ENCODE measurements at places on chromosomes 2 and 18.

GRCh38 chr2:232147440-232148077 lies 186.0 kb downstream of the DIS3L2 start:
- no peak for DNase-seq

DNA sequence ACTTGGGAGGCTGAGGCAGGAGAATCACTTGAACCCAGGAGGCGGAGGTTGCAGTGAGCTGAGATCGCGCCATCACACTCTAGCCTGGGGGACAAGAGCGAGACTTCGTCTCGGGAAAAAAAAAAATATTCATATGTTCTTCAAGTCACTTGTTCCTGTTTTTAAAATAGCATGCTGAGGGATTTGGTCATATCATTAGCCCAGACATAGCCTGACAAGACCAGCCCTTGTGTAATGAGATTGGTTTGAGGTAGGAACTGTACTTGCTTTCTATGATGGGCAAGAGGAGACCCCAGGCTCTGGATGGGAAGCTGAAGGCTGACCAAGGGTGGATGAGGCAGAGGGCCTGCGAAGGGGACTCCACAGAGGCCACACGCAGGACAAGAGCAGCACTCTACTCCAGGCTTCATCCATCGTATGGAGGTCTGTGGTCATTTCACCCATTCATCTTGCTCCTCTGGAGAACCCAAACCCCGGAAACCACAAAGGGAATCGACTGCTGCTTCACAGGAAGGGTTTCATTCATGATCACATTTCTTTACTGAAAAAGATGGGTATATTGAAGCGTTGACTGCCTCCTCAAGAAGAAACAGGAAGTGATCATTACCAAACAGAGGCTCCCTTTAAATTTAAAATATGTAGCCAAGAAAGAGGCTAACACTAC lies 87.1 kb upstream of the ZNF397 start:
- DNase-seq = no peak

- no peak for DNase-seq
Observed at GRCh38 chr2:43065871-43066270, 160.5 kb downstream of the ZFP36L2 start.

GRCh38 chr2:85862426-85862825 lies 26.4 kb downstream of the ST3GAL5 start:
- no peak for DNase-seq

- no peak for DNase-seq
Observed at GRCh38 chr2:147463881-147464520, 380.8 kb upstream of the ACVR2A start.

- DNase-seq = no peak
Observed at GRCh38 chr2:179017773-179018357, 32.1 kb downstream of the CCDC141 start.

DNA sequence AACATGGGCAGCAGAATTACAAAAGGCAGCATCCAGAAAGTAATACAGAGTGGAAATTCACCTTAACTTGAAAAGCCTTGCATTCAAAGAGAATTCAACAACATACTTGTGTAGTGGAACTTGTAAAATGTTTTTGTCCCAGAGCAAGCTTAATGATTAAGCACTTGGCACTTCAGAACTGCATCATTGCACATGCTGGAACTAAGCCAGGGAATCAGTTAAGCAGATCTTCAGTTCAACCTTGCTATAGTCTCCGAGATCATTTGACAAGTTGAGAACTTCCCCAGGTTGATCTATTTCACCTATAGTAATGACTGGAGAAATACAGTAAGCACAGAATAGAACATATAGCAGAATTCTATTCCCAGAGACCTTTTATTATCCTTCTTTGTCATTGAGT lies 1337.2 kb upstream of the NXPH2 start:
- DNase-seq = no peak

- no peak for DNase-seq
Observed at GRCh38 chr18:43800584-43800983, 523.3 kb upstream of the SYT4 start.

- no peak for DNase-seq
Observed at GRCh38 chr2:201267278-201268030, 7.1 kb downstream of the CASP8 start.

DNA sequence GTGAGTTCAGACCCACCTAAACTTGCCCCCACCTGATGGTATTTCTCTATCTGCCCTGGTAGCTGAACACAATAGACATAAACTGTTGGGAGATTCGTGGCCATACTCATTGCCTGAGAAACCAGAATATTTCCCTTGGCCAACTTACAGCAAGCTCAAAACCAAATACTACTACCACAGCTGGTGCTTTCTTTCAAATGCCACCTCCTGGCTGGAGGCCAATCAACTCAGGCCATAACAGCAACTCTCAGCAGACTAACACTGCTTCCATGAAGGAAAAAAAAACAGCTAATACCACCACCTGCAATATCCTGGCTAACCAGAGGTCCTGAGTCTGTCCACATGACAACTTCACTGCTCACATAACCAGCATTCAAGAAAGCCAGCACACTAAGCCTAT lies 373.1 kb downstream of the CMPK2 start:
- DNase-seq = no peak

GRCh38 chr2:43531251-43531650 lies 64.6 kb downstream of the THADA start:
- DNase-seq = no peak

DNA sequence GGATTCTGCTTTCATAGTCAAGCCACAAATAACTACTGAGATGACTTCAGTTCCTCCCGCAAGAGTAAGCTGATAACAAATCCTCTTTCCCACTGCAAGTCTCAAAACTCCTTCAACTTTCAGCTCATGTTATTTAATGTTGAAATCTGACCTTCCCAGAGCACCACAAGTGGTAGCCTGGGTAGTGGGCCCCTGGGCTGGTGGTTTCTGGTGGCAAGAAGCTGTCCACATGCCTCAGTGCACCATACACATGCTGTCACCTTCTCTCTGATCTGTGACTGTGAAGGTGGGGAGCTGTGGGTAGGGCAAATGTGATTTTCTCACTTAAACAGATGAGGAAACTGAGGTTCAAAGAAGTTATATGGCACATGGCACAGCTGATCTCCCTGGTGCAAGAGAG lies 246.1 kb upstream of the EPAS1 start:
- DNase-seq = no peak

DNA sequence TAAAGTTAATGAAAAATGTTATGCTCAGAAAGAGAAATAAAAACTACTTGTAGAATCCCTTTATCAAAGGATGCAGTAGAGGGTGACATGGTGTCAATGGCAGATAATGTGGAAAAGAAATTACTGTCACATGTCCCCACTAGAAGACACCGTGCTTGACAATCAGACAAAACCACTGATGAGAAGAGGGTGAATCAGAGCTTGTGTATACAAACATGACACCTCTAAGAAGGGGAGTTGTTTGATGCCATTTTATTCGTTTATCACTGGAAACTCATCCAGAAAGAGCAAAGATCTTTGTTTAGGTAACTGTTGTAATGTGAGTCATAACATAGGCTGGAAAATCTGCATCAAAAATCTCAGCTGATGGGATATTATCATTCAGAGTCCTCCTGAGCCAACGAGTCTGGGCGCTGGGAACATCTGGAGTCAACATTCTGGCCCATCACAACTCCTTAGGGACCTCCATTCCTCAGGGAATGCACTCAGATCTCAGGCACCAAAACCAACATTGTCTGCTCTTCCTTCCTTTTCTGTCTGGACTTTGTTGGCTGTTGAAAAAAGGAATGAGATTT lies 49.5 kb upstream of the RAB12 start:
- no peak for DNase-seq

DNA sequence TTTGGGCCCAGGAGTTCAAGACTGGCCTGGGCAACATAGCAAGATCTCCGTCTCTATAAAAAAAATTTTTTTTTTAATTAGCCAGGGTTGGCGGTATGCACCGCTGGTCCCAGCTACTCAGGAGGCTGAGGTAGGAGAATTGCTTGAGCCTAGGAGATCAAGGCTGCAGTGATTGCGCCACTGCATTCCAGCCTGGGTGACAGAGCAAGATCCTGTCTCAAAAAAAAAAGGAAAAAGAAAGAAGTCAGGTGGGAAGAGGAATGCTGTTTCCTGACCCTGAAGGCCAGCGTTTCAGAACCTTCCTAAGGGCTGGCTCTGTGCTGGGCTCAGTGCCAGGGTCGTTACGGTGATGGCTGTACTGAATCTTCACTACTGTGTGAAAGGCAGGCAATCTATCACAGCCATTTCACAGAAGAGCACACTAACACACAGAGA lies 35.0 kb upstream of the AGAP1 start:
- no peak for DNase-seq

- no peak for DNase-seq
Observed at GRCh38 chr2:195594919-195595694, 61.9 kb upstream of the SLC39A10 start.

DNA sequence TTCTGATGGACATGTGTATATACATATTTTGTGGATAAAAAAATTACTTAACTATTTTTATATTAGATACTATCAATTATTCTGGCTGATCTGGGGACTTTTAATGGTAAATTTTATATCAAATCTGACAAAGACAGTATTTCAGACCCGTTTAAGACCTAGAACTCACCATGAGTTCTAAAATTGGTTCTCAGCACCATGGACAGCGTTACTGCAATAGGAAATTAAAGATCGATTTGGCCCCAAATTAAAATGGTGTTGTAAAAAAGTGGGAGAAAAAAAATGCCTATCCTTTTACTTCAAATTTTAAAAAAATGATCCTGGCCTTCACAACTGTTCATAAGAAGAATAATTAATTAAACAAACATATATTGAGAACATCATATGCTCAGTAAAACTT lies 919 bp upstream of the SCN2A start:
- DNase-seq = no peak

DNA sequence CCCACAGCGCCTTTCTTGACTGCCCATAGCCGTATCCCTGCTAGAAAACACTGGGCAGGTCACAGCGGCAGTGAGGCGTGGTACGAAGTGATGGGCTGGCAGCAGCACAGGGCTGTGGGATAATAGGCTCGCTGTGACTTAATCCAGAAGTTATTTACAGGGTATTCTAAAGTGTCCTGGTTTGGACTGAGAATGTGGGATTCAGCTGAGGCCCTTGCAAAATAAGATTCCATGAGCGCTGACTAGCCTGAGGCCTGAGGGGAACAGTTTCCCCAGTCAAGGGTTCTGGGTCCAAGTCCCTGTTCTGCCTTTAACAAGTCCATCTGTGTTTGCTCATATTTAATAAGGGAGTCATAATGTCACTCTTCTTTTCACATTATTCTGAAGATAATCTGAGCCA lies 34.6 kb downstream of the SETBP1 start:
- DNase-seq = no peak

- DNase-seq = no peak
Observed at GRCh38 chr2:105865222-105865913, 120.7 kb downstream of the NCK2 start.

DNA sequence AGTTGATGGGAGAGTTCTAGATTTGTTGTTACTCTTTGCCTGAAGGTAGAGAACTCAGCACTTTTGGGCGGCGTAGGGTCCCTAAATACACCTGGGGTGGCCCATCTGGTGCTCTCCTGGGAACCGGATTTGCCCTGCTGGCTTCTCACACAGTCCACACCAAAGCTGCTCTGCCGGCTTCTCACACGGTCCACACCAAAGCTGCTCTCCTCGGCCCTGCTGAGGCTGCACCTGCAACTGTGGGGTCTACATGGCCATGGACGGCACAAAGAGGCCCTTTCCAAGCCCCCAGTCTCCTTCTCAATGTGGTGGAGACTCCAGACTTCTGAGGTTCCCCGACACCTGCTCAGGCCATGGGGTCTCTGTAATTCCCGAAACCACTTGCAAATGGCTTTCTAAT lies 124.8 kb upstream of the GPC1 start:
- no peak for DNase-seq

DNA sequence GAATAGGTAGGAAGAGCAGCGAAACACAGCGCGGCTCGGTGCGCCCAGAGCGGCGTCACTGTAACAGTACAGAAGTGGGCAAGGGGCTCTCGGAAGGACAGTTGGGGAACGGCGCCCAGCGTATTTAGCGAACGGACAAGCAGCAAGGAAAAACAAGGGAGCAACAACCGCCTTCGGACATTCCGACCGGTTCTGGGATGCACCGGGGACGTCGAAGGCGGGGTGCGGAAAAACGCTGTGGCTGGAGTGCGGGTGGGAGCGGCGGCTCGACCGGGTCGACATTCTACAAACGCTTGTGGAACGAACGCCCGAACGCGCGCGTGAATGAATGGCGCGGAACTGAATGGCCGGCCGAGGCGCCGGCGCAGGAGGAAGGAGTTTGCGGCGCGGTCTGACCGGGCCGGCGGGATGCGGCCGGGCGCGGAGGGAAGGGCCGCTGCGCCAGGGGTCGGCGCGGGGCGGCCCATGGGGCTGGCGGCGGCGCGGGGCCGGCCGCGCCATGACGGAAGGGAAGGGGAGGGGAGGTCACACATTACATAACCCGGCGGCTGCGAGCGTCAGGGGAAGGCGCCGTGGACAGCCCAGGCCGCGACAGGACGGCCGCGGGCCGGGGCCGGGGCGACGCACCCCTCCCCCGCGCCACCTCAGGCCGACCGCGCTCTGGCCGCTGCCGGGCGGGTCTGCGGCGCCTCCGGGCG lies 605 bp downstream of the REV1 start:
- DNase-seq = peak; percentile 16

DNA sequence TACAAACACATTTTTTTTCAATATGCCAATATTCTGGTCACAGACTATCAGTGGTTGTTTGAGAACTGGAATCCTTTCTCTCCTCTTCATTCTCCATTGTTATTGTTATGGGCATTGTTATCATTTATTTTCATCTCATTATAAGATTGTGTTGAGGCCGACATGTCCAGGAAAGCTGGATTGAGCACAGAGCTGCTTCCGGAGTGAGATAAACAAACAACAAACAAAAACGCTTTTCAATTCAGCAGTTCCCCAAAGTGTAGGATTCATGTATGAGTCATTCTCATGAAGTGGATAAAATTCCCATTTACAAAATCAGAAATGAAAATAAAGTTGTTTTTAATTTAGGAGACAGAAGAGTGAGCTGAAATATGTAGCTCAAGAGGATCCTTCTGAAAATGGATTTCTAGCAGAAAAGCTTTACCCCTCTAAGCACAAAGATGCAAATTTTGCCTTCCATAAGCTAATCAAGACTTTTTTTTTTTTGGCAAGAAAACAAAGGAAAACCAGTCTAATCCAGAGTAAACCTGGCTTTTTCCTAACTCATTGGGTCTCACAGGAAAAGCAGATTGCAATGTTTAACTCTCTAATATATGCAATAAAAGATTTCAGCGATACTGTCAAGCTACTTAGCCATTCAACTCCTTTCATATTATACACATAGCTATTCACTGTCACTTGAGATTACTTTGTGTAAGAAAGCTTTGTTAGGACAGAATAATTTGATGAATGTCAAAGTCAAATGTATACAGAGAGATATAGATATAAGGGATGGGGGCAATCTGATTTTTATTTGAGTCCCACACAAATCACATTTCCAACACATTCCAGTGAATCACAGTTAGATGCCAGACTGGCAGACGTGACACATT lies 1441.7 kb upstream of the CELF4 start:
- no peak for DNase-seq

DNA sequence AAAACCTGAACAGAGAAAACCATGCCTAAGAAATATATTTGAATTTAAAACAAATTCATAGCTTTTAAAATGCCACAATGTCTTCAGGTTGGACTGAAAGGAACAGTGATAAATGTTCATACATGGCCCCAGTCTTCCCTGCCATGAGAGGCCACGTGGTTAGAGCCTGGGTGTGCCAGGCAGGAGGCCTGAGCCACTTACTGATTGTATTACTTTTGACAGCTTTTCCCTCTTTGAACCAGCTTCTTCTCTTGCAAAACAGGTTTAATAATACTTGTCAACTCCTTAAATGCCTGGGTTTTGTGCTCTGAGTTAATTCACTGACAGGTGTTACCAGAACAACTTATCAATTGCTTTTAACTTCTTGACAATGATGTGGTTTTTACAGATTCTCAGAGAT lies 27.0 kb downstream of the RBKS start:
- no peak for DNase-seq

Data from activated naive CD4-positive, alpha-beta T cell (primary cell).